Esophagus squamous epithelium (tissue), 5 donors: ENCODE measurements at places on chromosomes 12 and 14. TPM values are rescaled to one million over a fixed set of nuclear protein-coding genes. Genes with fewer than 3 reads are reported as not detected.

- H3K4me3 ChIP-seq: no peak overlapping the region
- no peak overlapping the region for H3K27ac ChIP-seq
Observed at GRCh38 chr14:72369106-72369505, 436.9 kb downstream of the RGS6 start.

DNA sequence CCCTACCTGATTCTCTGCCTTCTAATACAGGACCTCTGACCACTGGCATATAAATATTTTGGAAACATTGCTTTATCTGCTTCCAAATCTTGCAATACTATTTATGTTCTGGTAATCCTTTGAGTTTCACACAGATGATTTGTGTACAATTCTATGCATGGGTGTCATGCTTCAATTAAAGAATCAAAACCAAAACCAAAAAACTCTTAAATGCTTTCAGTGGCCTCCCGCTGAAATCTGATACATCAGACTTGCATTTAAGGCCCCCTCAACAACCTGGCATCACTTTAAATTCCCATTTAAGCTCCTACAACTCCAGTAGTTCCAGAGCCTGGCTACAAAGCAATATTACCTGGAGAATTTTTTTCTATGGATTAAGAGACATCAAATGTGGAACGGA lies 221.7 kb upstream of the NAV3 start:
- no peaks in the 10 kb centered on the region for H3K36me3 ChIP-seq
- DNase-seq: no peak
- no peak overlapping the region for H3K27ac ChIP-seq
- no peaks in the 10 kb centered on the region for H3K4me1 ChIP-seq
- H3K4me3 ChIP-seq: no peak overlapping the region

DNA sequence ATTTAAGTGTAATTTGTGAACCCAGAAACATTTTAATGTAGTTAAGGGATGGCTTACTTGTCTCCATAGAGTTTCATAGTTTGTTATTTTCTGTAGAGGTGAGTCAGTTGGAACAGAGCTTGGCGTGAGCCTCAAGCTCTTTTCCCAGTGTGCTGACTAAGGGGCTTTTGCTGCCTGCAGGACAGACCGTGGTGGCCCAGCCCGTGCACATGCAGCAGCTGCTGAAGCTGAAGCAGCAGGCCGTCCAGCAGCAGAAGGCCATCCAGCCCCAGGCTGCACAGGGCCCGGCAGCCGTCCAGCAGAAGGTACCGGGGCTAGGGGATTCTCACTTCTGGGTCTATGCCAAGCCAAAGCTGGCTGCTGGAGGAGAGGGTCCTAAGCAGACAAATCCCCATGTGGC lies 76.9 kb downstream of the DDX51 start:
- no peak overlapping the region for H3K27ac ChIP-seq
- no peak overlapping the region for H3K4me3 ChIP-seq
- H3K4me1 ChIP-seq: no peaks in the 10 kb centered on the region
- no peaks in the 10 kb centered on the region for H3K27me3 ChIP-seq
- DNase-seq: no peak

GRCh38 chr12:57154804-57155434 lies 7.5 kb upstream of the LRP1-AS start:
- H3K27ac ChIP-seq: no peak overlapping the region
- H3K27me3 ChIP-seq: no peaks in the 10 kb centered on the region
- no peak for DNase-seq
- peaks cover 18% of the 10 kb centered on the region for H3K4me1 ChIP-seq

- no peaks in the 10 kb centered on the region for H3K36me3 ChIP-seq
- DNase-seq: no peak
- H3K4me3 ChIP-seq: no peak overlapping the region
- H3K4me1 ChIP-seq: no peaks in the 10 kb centered on the region
Observed at GRCh38 chr14:30691751-30692398, 69.8 kb downstream of the SCFD1 start.

- H3K36me3 ChIP-seq: no peaks in the 10 kb centered on the region
- H3K4me3 ChIP-seq: no peak overlapping the region
- no peaks in the 10 kb centered on the region for H3K4me1 ChIP-seq
- DNase-seq: no peak
Observed at GRCh38 chr12:108234158-108234557, 105.0 kb downstream of the CMKLR1 start.

- no peaks in the 10 kb centered on the region for H3K4me1 ChIP-seq
- no peak overlapping the region for H3K27ac ChIP-seq
- no peaks in the 10 kb centered on the region for H3K27me3 ChIP-seq
- H3K4me3 ChIP-seq: no peak overlapping the region
- H3K36me3 ChIP-seq: no peaks in the 10 kb centered on the region
- no peak for DNase-seq
Observed at GRCh38 chr14:88026890-88027289, 22.0 kb downstream of the GPR65 start.

DNA sequence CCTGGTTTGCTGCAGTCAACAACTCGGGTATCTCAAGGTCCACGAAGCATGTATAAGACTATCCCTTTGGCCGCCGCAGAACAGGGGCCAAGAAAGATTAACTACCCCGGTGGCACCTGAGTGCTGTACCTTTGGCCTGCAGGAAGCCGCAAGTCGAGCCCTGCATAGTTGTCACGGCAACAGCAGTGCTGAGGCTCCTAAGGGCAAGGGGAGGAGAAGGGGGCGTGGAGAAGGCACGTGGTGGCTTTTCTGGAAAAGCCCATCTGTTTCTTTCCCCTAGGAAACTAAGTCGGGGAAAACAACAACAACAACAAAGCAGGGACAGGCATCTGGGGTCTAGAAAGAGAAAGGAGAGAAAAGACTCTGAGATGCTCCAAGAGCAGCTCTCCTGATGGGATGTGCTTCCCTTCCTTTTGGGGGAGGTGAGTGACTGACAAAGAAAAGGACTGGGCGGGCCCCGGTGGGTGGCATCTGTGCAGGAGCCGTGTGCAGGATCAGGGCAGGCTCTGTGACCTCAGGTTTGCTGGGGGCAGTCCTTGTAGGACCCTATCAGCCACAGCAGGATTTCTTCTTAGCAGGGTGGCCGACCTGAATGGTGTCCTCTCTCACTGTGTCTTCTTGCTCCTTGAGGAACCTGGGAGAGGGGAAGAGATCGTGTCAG lies 123.9 kb downstream of the PRMT8 start:
- H3K4me1 ChIP-seq: no peaks in the 10 kb centered on the region
- no peak overlapping the region for H3K27ac ChIP-seq
- no peak overlapping the region for H3K4me3 ChIP-seq
- no peaks in the 10 kb centered on the region for H3K36me3 ChIP-seq
- no peak for DNase-seq

DNA sequence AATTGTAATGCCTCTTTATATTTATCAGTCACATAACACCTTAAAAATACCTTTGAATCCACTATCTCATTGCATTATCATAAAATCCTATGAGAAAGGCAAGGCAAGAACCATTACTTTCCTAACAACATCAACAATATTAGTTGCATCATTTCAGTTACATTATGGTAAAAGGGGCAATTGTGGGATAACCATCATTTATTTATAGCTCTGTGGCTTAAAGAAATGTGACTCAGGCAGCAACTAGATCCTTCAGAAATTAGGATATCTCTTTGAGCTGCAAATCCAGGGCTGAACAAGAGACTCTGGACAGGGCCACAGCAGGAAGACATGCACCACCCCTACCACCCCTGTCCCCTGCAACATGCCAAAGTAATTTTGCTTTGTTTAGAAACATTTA lies 36.4 kb downstream of the EPS8 start:
- H3K36me3 ChIP-seq: no peaks in the 10 kb centered on the region
- no peak for DNase-seq
- H3K27ac ChIP-seq: no peak overlapping the region
- H3K4me1 ChIP-seq: peaks cover 13% of the 10 kb centered on the region

GRCh38 chr14:101460521-101460920 lies 100.8 kb upstream of the DIO3 start:
- no peaks in the 10 kb centered on the region for H3K36me3 ChIP-seq
- peaks cover 11% of the 10 kb centered on the region for H3K4me1 ChIP-seq
- H3K27me3 ChIP-seq: peaks cover 79% of the 10 kb centered on the region

DNA sequence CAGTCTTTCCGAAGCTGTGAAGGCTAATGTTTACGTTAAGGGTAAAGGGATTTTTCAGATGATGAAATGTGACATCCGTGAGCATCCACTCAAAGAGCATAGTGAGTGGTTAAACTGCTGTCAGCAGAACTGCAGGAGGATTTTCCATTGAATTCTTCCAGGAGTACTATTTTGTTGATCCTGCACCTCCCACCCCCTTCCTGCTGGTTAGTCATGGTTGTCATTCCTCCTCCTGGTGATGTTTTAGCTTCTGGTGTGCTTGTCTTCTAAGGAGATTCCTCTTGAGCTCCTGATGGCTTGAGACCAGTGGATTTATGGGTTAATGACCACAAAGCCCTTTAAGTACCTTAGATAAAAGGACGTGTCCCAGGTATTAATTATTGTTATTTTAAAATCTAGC lies 2.4 kb upstream of the GPRC5D start:
- no peak overlapping the region for H3K4me3 ChIP-seq
- H3K4me1 ChIP-seq: no peaks in the 10 kb centered on the region
- no peak for DNase-seq
- H3K27me3 ChIP-seq: no peaks in the 10 kb centered on the region

GRCh38 chr14:81161088-81161487 lies 59.7 kb downstream of the GTF2A1 start:
- H3K27me3 ChIP-seq: no peaks in the 10 kb centered on the region
- no peaks in the 10 kb centered on the region for H3K4me1 ChIP-seq
- H3K27ac ChIP-seq: no peak overlapping the region

DNA sequence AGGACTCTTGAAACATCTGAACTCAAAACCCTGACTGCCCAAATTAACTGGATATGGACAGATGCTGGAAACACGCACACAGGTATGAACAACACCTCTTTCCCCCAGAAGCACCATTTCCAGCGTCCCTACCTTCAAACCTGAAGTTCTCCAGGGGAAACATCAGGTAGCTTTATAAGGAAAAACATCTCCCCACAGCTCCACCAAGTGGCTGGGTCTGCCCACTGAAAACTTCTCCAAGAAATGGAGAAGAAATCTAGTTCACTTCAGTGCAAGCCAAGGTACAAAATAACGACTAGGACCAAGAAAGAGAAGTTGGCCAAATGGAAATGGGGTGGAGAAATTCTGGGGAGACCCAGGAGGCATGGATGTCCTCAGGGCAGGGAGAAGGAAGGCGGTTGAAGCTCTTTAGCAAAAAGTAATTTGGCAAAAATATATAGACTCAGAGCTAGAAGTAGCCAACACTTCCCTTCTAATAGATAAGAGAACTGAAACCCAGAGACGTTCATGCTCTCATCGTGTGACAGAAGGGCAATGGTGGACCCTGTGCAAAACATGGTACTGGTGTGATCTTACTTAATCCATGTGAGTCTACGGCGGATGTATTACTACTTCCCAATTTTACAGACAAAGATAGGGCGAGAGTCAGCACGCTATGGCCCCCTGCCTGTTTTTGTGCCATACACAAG lies 10.5 kb upstream of the NUAK1 start:
- H3K4me1 ChIP-seq: no peaks in the 10 kb centered on the region
- H3K4me3 ChIP-seq: no peak overlapping the region
- no peaks in the 10 kb centered on the region for H3K36me3 ChIP-seq
- H3K27me3 ChIP-seq: no peaks in the 10 kb centered on the region

GRCh38 chr14:57189070-57189469 lies 79.6 kb downstream of the EXOC5 start:
- H3K27me3 ChIP-seq: no peaks in the 10 kb centered on the region
- H3K4me1 ChIP-seq: no peaks in the 10 kb centered on the region
- H3K36me3 ChIP-seq: no peaks in the 10 kb centered on the region

The FOXA1 gene
- 29.2 TPM for total RNA-seq

The SMIM41 gene
- total RNA-seq: not detected

The CNTN1 gene
- total RNA-seq: 15.7 TPM

The CACNA1C gene
- total RNA-seq: 13.5 TPM

The INF2 gene
- total RNA-seq: 37.6 TPM
